Activated naive CD4-positive, alpha-beta T cell (primary cell): ENCODE measurements at places on chromosomes 11 and 22.

DNA sequence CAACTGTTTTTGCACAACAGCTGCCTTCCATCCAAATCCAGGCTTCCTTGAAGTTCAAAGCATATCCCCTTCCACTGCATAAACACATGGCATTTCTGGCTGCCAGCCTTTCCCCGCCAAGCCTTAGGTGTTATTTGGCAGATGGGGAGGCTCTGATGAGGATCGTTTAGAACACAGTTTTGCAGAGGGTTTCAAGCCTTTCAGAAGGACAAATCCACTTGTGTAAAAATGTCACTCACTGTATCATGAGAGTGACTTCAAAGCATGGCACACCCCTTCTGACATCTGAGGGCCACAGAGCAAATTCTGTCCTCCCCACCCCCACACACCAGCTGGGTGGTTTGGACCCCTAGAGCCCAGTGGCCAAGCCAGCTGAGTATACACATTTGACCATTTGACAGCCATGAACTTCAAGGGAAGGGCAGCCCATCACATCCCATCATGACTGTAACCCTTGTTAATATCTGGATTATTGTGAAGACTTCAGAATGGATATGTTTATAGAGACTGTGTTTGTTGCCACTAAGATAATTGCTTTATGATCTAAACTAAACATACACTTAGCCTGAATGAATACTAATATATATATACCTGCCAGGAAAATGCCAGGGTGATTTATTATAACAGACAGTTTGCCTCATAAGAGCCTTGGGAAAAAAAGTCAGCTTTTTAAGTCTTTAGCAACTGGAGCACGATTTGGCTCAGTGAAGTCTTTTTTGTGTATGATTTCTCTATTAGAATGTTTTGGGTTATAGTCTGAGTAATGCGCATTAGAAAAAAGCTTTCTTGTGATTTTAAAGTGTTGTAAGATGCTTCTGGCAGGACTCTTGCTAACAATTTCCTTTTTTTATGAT lies 31.9 kb downstream of the FBLN1 start:
- DNase-seq: no peak

GRCh38 chr22:50301581-50301991 lies 5.9 kb downstream of the PLXNB2 start:
- DNase-seq: no peak

- DNase-seq: no peak
Measured at GRCh38 chr11:73291196-73291595, 16.9 kb upstream of the ARHGEF17 start.

DNA sequence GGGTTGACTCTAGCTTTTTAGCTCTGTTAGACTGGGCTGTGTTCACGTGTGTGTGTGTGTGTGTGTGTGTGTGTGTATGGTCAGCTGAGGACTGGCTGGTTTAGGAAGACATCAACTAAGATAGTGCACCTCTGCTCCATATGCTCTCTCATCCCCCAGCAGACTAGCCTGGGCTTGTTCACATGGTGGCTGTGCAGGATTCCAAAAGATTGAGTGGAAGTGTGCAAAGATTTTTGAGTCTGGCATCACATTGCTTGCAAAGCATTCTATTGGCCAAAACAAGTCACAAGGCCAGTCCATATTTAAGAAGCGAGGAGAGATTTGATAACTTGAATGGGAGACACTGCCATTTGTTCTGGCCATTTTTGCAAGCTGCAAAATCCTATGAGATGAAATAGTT lies 79.7 kb upstream of the C11orf87 start:
- DNase-seq: no peak

DNA sequence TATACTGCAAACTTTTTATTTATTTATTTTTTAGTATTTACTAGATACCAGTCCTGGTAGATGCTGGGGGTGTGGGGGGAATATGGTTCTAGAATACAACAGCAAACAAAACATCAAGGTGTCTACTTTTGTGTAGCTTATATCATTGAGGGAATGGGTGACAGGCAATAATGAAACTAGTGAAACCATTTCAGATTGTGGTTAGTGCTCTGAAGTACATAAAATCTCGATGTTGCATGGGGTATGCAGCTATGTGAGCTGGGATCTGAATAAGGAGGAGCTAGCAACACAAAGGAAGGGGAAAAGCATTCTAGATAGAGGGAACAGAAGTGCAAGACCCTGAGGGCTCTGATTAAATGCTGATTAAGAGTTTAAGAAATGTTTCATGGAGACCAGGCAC lies 103.5 kb downstream of the WT1 start:
- no peak for DNase-seq

GRCh38 chr22:35592418-35592967 lies 24.6 kb downstream of the MB start:
- no peak for DNase-seq

DNA sequence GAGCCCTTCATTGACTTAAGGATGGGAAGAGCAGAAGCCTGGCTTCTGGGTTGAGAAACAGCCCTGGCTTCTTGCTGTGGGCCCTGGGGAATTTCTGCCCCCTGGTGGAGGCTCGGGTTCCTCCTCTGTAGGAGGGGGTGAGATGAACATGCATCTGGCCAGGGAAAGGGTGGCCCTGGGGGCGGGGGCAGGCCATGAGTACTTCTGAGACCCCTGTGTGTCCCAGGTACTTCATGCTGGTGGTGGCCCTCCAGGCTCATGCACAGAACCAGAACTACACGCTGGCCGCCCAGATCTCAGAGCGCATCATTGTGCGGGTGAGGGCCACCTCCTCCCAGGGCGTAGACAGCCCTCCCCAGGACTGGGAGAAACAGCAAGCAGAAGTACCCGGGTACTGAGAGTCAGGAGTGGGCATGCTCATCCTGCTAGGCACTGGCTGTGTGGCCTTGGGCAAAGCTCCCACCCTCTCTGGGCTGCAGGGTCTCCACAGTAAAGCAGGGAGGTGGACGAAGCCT lies 15.8 kb downstream of the TMEM258 start:
- DNase-seq: peak; percentile 14

DNA sequence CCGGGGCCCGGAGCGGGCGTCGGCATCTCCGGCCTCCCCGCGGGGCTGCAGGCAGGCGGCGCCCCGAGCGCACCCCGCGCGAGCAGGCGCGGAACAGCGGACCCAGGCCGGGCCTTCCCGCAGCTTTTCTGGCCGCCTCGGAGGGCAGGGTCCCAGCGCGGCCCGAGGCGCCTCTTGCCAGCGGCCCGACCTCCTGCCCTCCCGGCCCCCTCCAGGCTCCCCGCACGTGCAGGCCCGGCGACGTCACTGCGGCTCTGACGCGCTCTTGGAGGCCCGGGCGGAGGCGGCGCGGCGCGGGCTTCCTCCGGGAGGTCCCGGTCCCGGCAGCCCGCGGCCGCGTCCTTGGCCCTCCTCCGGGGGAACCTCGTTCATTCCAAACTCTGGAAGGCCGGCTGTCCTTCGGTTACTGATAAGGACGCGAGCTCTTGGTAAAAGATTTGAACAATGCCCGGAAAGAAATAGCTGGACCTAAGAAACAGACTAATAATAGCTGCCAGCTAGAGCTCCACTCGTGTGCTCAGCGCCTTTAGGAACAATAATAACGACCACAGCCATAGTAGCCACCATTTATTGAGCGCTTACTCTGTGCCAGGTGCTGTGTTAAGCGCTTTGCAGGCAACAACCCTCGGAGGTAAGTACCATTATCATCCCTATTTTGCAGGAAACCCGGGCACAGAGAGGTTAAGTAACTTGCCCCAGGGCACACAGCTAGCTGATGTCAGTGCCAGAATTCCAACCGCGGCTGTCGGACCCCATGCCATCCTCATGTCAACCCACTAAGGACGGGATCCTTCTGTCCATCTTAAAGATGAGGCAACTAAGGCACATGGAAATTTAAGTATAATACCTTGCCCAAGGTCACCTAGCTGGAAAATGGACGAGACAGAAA lies 39.1 kb upstream of the CREB3L1 start:
- DNase-seq: peak; percentile 36
